ENCODE measurements at places on chromosomes 7 and 10.

GRCh38 chr7:155584763-155585531, 38.6 kb upstream of the CNPY1 start:
- DNase-seq, result no peak

- no peak for DNase-seq
These were observed 1127.7 kb downstream of the REEP3 start for GRCh38 chr10:64648915-64649314.

- no peak for DNase-seq
These were observed 85.5 kb upstream of the GDF10 start for GRCh38 chr10:47214520-47214919.

DNA sequence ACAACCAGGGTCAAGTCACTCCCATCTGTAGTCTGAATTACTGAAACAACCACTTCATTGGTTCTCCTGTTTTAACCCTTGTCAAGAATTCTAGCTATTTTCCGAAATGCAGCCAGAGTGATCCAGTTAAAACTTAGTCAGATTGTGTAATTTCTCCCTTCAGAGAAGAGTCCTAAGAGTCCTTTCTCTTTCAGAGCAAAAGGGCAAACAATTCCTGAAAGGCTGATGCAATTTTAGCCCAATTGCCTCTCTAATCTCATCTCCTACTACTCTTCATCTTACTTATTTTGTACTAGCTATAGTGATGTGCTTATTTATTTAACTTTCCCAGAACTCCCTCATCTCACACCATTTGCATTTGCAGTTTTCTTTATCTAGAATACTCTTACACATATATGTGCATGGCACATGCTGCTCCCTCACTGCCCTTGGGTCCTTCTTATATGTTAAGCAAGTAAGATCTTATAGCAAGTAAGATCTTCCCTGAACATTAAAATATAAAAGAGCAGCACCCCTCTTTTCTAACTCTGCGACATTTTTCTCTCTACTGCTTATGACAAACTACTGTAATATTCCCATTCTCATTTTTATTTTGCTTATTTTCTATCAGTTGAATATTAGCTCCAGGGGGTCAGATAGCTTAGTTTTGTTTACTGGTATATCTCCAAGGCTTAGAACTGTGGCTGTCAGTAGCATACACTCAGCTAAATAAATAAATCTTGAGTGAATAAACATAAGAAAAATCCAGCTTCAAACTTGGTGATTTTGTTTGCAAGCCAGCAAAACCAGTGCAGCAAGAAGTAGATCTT, 44.6 kb downstream of the HGF start:
- no peak for DNase-seq

DNA sequence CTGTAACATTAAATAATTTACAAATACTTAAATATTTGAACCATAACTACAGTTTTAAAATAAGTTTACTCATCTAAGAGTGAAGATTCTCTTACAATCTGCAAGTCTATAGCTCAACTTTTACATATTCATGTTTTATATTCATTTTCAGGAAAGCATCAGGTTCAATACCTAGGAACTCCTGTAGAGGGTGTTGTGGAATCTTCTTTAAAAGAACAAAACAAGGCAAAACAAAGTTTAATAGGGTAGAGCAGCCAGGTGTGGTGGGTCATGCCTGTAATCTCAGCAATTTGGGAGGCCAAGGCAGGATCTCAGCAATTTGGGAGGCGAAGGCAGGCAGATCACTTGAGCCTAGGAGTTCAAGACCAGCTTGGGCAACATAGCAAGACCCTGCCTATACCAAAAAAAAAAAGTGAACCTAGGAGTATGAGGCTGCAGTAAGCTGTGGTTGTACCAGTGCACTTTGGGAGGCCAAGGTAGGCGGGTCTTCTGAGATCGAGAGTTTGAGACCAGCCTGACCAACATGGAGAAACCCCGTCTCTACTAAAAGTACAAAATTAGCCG, 45.1 kb downstream of the ST8SIA6 start:
- no peak for DNase-seq

GRCh38 chr7:6833636-6834035, 7.6 kb upstream of the CCZ1B start:
- no peak for DNase-seq

GRCh38 chr7:5231811-5232484, 41.9 kb downstream of the WIPI2 start:
- no peak for DNase-seq

GRCh38 chr10:60382946-60383681, 6.6 kb downstream of the ANK3 start:
- DNase-seq, result no peak

- DNase-seq, result no peak
These were observed 5.4 kb upstream of the HSPB1 start for GRCh38 chr7:76296743-76297740.

GRCh38 chr7:30894866-30895605, 16.6 kb upstream of the AQP1 start:
- DNase-seq, result no peak

DNA sequence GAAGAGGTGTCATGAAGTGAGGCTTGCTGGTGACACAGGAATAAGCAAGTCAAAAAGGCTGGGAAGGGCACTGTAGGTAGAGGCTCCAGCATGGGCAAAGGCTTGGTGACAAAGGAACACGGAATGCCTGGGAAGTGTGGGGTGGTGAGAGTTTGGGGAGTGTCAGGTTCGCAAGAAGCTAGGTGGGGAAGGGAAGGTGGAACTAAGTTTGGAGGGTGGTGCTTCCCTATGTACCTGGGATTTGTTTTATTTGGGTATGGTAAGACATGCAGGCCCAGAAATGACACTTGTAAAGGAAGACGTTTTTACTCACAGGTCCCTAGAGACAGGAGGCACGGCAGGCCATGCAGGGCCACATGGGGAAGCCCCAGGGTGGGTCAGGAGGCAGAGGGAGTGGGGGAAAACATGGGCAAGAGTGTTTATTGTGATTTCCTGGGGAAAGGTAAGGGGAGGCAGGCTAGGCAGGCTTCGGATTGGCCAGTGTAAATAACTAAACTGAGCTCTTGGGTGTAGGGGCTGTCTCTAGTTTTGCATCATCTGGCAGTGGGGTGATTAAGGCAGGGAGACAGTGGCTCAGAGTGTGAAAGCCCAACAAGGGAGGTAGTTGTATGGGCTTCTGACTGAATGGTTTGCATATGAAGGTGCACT, 52.1 kb downstream of the SH2D4B start:
- DNase-seq, result no peak

GRCh38 chr7:128827971-128828711, 2.1 kb upstream of the FLNC start:
- DNase-seq, result no peak

- no peak for DNase-seq
These were observed 21.7 kb upstream of the SMO start for GRCh38 chr7:129166745-129167144.

DNA sequence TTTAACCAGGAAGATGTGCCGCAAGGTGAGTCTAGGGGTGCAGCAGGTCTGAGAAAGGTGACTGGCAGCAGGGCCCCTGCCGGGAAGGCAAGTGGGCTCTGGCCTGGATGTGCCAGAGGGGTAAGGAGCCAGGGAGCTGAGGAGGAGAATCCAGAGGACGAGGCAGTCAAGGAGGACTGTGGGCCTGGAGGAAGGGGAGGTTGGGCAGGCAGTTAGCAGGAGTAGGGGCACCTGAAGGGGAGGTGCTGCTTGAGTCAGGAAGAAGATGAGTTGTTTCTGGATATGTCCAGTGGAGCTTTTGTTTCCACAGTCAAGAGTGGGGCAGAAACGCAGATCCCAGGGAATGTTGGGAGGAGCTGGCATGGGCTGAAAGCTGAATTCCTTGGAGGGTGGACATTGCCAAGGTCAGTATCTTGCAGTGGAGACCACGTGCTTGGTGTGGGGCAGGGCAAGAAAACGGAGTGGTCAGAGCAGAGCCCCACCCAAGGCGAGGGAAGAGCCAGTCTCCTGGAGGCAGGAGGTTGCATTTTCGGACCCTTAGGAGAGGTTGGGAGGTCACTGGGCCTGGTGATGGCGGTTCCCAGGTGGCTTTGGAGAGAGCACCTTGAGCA, 34.0 kb downstream of the MINDY4 start:
- DNase-seq, result no peak

- DNase-seq, result no peak
These were observed 35.0 kb downstream of the YKT6 start for GRCh38 chr7:44235582-44236332.

GRCh38 chr10:4704034-4704545, 121.9 kb upstream of the AKR1E2 start:
- no peak for DNase-seq

DNA sequence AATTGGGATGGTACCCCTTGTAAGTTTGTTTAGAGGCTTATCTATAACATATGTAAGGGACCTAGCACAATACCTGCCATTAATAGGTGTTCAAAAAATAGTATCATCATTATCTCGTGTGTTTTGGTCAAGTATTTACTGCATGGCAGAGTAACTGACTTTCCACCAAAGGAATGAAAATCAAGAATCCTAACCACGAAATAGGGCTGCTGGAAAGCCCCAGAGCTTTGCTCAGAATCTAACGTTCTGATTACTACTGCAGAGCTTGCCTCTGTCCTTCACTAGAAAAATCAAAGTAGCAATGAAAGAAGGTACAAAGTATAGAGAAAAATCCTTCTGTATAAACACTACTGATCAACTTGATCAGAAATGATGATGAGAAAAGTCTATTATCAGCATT, 34.9 kb downstream of the DCLRE1C start:
- DNase-seq, result no peak

DNA sequence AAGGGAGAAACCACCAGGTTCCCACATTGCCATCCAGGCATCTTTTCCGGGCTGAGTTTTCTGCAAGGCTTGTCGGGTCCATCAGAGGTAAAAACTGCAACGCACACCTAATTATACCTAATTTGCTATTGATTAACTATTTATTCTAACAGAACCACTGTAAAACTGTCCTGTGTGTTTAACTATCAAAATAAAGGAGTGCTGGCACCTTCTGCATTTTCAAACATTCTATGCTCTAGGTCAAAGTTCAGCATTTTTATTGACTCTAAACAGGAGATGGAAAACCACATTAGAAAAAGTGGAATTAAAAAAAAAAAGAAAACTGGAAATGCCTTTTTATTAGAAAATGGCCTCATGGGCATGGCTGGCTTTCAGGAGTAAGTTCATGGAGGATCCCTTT, 82.0 kb downstream of the ADARB2 start:
- no peak for DNase-seq

DNA sequence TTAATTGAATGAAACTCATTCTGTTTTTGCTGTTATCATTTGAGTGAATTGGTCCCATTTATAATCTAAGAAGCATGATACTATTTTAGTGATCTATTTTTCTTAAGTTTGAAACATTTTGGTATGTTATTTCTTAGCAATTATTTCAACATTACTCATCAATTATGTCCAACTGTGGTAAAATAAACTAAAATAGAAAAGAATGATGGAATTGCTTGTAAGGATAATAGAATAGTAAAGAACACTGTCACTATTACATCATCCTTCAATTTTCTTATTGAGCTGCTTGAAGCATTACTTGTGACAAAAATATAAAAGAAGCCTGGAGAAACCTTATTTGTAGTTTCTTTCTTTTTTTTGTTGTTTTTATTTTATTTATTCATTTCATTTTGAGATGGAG, 42.4 kb downstream of the ZNF487 start:
- DNase-seq, result no peak

DNA sequence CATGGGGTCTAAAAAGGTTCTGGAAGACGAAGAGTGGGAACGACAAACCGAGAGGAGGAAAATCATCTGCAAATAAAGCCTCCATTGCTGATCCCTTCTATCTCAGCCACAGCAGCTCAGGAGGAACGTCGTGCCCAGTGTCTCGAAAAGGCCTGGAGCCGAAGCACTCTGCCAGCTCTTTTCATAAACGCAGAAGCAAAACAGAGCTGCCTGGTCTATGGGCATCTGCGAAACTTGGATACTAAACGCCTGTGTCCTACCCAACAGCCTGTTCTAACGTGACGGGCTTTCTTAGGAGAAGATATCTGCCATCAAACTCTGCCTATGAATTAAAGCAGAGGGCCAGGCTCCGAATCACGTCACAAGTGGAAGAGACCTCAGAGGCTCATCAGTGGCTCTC, 68.7 kb downstream of the GNA12 start:
- DNase-seq, result no peak

- DNase-seq, result no peak
These were observed 224.6 kb upstream of the NRP1 start for GRCh38 chr10:33559105-33559504.

Data from stimulated activated CD4-positive, alpha-beta T cell treated with anti-CD3 and anti-CD28 coated beads, Interleukin-2, amount 100 ng/mL, for 48 hours (primary cell).